ENCODE measurements at places on chromosomes 11 and 22. TPM values are rescaled to one million over a fixed set of nuclear protein-coding genes. Genes with fewer than 3 reads are reported as not detected.

Gene NELL1
- total RNA-seq, result not detected

Gene HTATIP2
- 86.8 TPM for total RNA-seq

Gene C22orf31
- total RNA-seq, result not detected

Gene PATL1
- 6.3 TPM for total RNA-seq

Gene BRMS1
- 74.1 TPM for total RNA-seq

Gene UPK3A
- total RNA-seq, result not detected

Gene GRAP2
- not detected for total RNA-seq

Gene C11orf91
- total RNA-seq, result not detected

Gene FIBIN
- 24.5 TPM for total RNA-seq

Gene OR5D18
- total RNA-seq, result not detected

Gene TEX12
- total RNA-seq, result not detected

Gene ME3
- total RNA-seq, result 28.8 TPM

Gene MFRP
- not detected for total RNA-seq

Gene CSF2RB
- total RNA-seq, result under 0.01 TPM

Gene WNT7B
- total RNA-seq, result 16.7 TPM

Data from renal cortical epithelial cell (primary cell).